ENCODE measurements at places on chromosomes 11 and 22. TPM values are rescaled to one million over a fixed set of nuclear protein-coding genes. Genes with fewer than 3 reads are reported as not detected.

The TMPRSS5 gene
- total RNA-seq = 1.2 TPM

The KDELR3 gene
- 1.3 TPM for total RNA-seq

DNA sequence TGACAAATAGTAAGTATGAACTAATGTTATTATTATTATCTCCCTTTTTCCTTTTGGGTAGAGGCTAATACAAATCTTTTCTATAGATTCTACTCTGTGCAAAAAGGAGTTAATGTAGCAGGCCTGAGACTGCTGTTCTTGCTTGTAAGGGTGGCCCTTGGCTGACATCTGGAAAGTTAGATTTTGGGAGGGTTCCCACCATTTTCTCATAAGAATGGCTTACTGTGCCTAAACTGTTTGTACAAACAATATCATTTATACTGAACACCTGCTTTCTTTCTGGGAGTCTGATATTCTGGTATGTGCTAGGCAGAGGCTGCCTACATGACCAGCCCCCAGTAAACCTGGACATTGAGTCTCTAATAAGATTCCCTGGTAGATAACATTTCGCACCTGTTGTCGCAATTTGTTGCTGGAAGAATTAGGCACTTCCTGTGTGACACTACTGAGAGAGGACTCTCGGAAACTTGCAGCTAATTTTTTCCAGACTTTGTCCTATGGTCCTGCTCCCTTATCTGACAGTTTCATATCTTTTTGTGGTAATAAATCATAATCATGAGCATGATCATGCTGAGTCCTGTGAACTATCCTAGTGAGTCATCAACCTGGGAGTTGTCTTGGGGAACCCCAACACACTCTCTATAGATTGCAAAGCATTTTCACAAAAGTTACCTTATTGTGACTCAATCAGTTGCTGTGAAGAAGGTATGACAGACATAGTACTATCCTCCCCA, 257.7 kb upstream of the CCDC90B start:
- no peak for DNase-seq

DNA sequence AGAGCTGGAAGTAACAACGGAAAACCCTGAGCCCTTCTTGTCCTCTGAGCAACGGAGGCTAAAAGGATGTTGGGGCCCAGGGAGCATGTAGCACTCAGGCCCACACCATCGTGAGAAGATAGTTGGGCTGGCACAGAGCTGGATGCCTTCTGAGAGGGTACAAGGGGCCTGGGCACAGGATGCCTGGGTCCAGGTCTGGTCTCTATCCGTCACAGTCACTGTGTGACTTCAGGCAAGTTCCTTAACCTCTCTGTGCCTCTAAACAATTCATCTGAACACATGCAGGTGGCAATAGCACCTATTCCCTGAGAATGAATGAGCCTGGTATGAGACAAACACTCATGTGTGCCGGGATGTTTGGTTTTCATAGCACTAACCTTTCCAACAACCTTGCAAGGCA, 29.2 kb downstream of the MB start:
- DNase-seq = no peak

- no peak for DNase-seq
Measured at GRCh38 chr22:33063611-33064010, 5.4 kb upstream of the SYN3 start.

Data from activated CD4-positive, alpha-beta T cell treated with anti-CD3 and anti-CD28 coated beads, Interleukin-2, amount 10 ng/mL, durations not matched to agents 24 days and 14 days (primary cell).